ENCODE measurements at places on chromosomes 13 and 19.

- DNase-seq: no peak
These were observed 55.1 kb downstream of the GPR180 start for GRCh38 chr13:94656766-94657165.

DNA sequence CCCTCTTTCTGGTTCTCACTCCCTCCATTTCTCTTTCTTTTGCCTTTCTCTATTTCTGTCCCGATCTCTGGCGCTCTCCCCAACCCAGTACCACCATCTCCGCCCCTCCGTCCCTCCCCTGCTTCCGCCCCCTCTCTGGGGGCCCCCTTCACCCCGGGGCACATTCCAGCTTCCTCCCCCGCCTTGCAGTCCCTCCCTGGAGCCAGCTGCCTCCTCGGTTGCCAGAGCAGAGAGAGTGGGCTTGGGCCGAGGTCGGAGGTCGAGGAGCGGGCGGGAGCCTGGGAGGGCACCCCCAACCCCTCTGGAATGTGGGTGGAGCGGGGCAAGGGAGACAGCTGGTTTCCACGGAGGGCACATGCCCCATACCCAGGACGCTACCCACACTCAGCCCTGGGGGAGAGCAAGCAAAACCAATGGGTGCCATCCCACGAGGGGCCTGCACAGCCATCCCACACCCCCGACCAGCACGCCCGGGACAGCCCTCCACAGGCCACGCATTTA lies 6.5 kb upstream of the CIRBP start:
- no peak for DNase-seq

DNA sequence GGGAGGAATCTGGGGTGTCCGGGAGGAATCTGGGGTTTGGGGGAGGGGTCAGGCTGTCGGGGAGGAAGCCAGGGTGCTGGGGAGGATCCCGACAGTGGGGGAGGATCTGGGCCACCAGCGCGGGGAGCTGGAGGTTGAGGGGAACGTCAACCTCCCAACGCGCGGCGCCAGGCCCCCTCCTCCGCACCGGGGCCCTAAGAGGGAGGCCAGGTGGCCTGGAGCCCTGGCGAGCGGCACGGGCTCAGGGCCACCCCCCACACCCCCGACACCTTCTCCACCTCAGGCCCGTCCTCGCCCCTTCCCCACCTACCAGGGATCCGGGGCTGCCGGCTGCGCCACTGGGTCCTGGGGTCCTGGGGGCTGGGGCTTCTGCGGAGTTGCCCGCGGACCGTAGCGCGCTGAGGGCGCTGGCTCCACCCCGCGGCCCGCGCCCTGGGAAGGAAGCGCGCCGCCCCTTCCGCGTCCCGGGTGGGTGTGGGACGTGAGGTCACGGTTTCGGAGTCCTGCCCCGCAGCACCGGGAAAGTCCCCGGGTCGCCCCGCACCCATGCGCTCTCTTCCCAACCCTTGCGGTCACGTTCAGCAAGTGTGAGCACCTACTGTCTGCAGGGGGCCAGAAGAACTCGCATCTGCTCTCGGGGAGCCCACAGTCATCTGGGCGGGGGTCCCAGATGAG lies at the start of gene TICAM1:
TICAM1 (minus strand) TSS at position 409 of the 675 bp plus-strand sequence. CDS start 13,335 bp downstream, outside the sequence.
- DNase-seq: no peak

GRCh38 chr13:105338006-105338405 lies 1197.5 kb downstream of the EFNB2 start:
- no peak for DNase-seq

GRCh38 chr13:43758834-43759233 lies 27.9 kb downstream of the ENOX1 start:
- DNase-seq: no peak

GRCh38 chr19:48310227-48310626 lies 15.1 kb upstream of the EMP3 start:
- DNase-seq: no peak

GRCh38 chr19:36009220-36009619 lies 607 bp upstream of the SYNE4 start:
- no peak for DNase-seq

DNA sequence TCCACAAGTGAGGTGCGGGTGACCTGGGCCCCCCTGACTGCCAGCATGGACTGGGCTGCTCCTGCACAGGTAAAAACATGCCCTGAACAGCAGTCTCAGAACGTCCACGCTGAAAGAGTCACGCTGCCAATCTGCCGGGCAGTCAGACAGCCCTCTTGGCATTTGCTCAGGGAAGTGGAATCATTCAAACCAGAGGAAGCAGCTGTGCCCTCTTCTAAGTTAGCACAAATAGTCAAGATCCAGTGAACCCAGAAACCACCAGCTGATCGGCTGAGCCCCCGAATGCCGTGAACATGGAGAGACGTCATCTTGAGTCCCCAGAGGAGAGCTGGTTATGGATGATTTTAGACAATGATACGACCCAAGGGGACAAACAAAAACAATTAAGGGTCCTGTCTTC lies 34.4 kb downstream of the KLF2 start:
- DNase-seq: no peak

GRCh38 chr19:17677002-17677401 lies 11.2 kb downstream of the UNC13A start:
- DNase-seq: no peak

- no peak for DNase-seq
These were observed 1617.1 kb downstream of the PCDH9 start for GRCh38 chr13:65613004-65613403.

GRCh38 chr13:48808683-48809082 lies 155.0 kb downstream of the CYSLTR2 start:
- peak; percentile 37 for DNase-seq

DNA sequence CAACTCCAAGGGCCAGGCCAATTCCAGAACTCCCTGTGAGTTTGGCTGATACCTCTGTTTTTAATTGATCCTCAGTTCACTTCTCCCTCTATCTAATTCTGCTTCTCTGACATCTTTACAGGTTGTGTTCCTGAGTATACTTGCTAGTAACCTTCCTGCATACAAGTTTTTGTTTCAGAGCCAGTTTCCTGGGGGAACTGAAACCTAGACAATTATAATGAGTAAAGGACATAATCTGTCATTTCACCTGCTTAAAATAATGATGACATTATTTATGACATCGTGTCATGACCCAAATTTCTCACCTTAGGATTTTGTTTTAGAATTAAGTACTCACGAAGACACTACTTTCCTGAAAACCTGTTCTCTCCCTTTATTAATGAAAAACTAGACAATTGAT lies 12.5 kb upstream of the MYCBP2 start:
- DNase-seq: no peak

- DNase-seq: no peak
These were observed 8.2 kb downstream of the ZNF439 start for GRCh38 chr19:11856596-11857250.

All from esophagus muscularis mucosa (tissue), 4 donors.